ENCODE measurements at places on chromosomes 5 and 9. TPM values are rescaled to one million over a fixed set of nuclear protein-coding genes. Genes with fewer than 3 reads are reported as not detected.

The IFNA13 gene
- total RNA-seq = not detected

The CTNNAL1 gene
- 97.9 TPM for total RNA-seq

- H3K27me3 ChIP-seq = no peaks in the 10 kb centered on the region
- peaks cover 7% of the 10 kb centered on the region for H3K4me1 ChIP-seq
- no peak overlapping the region for H3K27ac ChIP-seq
- no peak for DNase-seq
- H3K36me3 ChIP-seq = no peaks in the 10 kb centered on the region
- no peak overlapping the region for H3K4me3 ChIP-seq
These were observed 73.8 kb downstream of the AMBP start for GRCh38 chr9:114004221-114004716.

- no peaks in the 10 kb centered on the region for H3K36me3 ChIP-seq
- H3K27me3 ChIP-seq = no peaks in the 10 kb centered on the region
- DNase-seq = peak; percentile 84
- H3K4me3 ChIP-seq = no peak overlapping the region
- H3K4me1 ChIP-seq = peaks cover 38% of the 10 kb centered on the region
These were observed 21.3 kb downstream of the AKNA start for GRCh38 chr9:114366334-114367128.

- peaks cover 41% of the 10 kb centered on the region for H3K4me1 ChIP-seq
- no peak for DNase-seq
- no peak overlapping the region for H3K27ac ChIP-seq
These were observed 36.2 kb downstream of the IRF1 start for GRCh38 chr5:132454361-132454760.

DNA sequence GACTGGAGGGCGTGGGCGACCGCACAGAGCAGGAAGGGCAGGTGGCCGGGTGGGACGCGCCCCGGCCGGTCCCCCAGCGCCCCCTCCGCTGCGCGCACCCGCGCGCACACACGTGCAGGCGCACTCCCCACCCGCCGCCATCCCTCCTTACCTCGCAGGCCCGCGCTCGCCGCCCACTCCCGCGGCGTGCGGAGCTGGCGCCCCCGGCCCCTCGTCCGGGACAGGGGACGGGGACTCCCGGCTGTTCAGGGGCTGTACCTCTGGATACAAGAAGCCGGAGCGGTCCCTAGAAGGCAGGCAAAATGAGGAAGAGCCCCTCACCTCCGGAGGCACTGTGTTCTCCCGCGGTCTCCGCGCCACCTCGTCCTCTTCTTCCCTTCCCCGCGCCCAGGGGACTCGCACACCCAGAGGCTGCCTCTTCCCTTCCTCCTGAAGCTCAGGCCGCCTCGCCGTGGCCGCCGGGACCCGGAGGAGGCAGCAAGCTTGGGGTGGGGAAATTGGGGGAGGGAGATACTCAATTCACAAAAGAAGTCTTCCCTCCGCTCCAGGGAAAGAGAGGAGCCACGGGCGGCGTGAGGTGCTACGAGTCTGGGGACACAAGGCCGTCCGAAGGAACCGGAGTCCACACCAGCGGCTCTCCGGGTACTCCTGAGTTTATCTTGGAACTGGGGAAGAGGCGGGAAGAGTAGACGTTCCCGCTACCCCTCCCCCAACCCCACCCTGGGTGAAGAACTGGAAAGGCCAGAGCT, 1.4 kb upstream of the GABRB2 start:
- H3K4me3 ChIP-seq = no peak overlapping the region
- H3K36me3 ChIP-seq = no peaks in the 10 kb centered on the region
- peak; percentile 2 for DNase-seq
- H3K27me3 ChIP-seq = peaks cover 20% of the 10 kb centered on the region
- no peaks in the 10 kb centered on the region for H3K4me1 ChIP-seq

All from GM23248 (cell line).